DMS79 (cell line): ENCODE measurements at places on chromosomes 4 and X.

DNA sequence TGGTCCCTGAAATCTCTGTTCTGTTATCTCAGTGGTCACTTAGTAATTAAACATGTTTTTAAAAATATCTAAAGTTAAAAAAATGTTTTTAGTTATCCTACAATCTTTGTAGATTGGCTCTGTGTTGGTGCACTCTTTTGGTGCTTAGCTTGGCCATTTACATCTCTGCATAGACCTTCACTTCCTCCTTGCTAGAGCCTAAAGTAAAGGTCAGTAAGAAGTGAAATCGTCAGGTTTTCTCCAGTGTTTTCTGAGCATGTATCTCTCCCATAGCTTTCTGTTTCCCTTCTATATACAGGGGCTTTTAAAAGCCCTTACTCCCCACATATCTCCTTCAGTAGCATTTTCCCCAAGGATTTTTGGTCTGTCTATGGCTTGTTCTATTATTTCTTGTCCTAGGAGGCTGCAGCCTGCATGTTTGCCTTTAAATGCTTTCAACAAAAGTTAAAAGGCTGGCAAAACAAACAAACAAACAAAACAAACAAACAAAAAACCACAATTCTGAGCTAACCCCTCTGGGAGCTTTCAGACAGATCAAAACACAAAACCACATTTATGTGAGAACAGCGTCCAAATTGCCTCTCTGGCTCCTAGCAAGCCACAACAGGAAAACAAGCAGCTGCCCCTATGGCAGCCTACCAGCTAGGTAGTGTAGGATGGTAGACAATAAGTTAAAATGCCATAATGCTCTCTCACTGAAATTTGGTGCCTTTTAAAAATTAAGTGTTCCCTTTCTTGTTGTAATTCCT lies 27.3 kb upstream of the GPRASP2 start:
- peak; percentile 24 for DNase-seq

- DNase-seq: no peak
Observed at GRCh38 chr4:140150636-140150885, 3.4 kb downstream of the MAML3 start.

GRCh38 chrX:133391111-133391510 lies 24.2 kb downstream of the GPC4 start:
- no peak for DNase-seq

GRCh38 chrX:20060961-20061748 lies 55.6 kb downstream of the MAP7D2 start:
- DNase-seq: peak; percentile 2

GRCh38 chrX:116824785-116825184 lies 362.0 kb upstream of the CT83 start:
- no peak for DNase-seq

DNA sequence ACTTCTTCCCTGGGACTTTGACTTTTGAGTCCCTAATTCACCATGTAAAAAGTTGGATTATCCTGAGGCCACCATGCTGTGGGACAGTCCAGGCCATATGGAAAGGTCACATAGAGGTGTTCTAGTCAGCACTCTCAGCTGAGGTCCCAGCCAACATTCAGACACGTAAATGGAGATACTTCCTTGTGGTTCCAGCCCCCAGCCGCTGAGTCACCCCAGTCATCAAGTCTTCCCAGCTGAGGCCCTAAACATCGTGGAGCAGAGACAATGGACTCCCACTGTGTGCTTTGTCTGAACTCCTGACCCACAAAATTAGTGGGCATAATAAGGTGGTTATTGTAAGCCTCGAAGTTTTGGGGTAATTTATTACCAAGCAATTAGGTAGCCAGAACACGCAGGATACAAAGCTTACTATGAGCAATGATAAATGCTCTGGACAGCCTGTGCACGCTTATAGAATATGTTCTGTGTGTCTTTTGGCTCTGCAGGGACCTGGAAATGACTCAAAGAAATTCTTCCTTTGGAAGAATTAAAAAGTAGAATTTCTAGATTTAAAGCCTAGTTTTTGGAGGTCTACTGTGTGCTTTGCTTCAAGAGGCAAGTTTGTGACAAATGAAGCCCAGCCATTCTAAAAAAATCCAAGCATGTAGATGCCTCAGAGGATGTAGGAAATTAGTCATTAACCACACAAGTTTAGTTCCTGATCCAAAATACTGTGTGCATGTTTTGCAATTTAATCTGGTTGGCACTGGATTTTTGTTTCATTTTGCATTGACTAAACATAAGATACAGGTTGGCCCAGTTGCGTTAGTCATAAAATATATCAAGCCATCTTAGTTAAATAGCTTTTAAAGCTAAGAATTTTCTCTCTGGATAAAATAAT lies 33.2 kb upstream of the SLC9A7 start:
- no peak for DNase-seq
